ENCODE measurements at places on chromosomes 16 and 17.

DNA sequence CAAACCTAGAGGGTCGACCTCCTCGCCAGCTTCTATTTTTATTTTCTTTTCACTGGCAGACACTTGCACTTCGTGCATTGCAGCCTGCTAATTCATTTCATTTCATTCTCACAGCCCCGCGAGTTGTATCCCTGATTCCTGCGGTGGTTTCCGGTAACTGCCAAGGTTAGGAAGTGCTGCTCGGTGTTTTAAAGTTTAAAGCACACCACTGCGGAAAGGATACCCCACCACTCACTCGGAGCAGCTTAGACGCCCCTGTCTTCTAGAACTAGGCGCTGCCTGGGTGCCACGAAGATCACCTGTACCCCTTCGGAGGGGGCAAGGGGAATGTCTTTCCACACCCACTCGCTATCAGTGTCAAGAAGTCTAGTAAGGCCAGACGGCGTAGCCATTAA lies 509 bp downstream of the CNEP1R1 start:
- DNase-seq, result no peak

DNA sequence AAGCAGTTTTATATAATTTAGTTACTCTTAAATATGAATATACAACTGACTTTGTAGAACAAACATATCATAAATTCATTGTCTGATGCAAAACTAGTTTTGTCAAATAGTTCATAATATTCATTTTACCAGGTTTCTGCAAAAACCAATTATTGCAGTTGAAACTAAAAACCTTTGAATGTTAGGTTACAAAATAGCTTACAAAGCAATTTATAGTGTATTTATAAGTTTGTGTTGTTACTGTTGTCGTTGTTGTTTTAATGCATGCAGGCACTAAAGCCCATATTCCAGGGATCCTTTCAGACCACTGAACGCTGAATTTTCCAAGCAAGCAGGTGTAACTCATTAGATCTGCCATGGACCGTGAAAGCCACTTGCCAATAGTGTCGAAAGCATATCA lies 427.6 kb downstream of the ZFHX3 start:
- DNase-seq, result no peak

DNA sequence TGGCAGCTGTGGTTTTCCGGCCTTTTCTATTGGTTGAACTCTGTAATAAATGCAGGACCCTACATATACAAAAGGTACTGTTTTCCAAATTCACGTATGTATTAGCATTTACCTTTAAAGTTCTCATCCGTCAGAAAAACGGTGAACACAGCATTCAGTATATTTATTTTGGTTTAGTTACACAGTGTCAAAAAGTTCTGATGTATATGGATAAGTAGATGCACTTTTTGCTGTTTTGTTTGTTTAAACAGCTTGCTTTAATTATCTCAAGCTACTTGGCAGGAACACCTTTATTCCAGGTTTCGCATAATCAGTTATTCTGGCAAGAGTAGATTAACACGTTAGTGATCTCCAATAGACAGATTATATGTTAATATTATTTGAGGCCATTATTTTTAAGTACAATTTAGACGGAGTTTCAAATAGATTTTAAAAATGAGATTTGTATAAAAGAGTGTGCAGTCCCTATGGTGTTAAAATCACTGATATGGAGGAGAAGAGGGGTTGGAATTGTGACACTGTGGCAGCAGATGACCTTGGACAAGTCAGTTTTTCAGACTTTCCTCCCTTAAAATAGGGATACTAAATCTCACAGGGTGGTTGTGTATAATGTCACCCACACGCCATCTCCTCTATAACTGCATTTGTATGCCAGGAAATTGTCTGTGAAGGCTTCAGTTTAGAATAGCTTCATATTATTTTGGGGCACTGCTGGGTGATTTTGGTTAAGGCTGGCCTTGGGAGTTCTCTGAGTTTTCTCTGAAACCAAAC lies 2.1 kb downstream of the HERPUD1 start:
- DNase-seq, result no peak

DNA sequence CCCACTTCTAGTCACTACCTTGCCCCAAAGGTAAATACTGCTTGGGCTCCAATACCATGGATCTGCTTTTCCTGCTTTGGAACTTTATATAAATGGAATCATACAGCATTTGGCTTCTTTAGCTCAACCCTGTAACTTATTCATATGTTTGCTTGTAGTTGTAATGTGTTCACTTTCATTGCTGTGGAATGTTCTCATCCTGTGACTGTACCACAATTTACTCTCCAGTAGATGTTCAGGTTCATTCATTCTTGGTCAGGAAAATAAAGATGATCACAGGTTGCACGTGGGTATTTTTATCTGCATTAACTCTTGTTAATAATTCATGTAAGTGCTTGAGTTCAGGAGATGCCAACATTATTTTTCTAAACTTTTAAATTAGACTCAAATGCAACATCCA lies 6.7 kb upstream of the BEAN1 start:
- DNase-seq, result no peak

GRCh38 chr16:80197741-80198201 lies 343.0 kb upstream of the DYNLRB2 start:
- peak; percentile 81 for DNase-seq

DNA sequence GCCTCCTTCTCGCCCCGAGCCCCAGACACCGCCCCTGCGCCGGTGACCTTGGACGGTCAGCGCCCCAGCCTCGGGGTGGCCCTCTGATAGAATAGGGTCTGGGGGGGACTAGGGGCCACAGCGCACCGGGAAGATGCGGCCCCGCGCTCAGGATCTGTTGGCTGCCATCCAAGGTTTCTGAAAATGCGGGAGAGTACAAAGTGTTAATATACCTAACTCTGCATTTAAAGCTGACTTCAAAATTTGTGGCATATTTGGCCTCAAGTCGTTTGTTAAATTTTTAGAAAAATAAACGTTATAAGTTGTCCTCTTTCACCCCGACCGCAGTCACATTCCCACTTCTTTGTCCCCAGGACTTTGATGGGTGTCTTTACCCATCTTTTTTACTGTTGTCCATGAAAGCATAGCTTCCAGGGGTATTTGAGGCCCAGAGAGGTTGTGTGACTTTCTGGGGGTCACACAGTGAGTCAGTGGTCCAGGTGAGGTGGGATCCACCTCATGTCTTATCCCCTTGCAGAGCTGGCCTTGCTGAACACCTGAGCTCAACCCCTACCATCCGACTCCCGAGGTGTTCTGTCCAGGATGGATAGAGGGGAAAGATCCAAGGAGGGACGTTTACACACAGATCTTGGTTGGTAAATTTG lies 796 bp downstream of the NT5M start:
- no peak for DNase-seq

DNA sequence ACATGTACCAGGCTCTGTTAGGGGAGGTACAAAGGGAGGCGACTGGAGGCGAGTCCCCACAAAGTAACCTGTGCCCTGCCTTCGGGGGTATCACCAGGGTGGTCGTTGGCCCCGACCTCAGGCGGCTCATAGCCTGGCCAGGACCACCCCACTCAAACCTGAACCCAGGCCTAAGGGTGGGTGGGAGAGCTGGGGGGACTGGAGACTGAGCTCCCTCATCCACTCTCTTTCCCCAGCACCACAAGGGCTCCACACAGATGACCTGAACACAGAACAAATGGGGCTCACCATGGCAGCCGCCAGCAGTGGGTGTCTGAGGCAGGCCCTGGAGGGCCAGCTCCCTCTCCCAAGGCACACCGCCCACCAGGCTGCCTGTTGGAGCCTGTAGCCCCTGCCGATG lies 120.6 kb upstream of the TNRC6C start:
- no peak for DNase-seq

DNA sequence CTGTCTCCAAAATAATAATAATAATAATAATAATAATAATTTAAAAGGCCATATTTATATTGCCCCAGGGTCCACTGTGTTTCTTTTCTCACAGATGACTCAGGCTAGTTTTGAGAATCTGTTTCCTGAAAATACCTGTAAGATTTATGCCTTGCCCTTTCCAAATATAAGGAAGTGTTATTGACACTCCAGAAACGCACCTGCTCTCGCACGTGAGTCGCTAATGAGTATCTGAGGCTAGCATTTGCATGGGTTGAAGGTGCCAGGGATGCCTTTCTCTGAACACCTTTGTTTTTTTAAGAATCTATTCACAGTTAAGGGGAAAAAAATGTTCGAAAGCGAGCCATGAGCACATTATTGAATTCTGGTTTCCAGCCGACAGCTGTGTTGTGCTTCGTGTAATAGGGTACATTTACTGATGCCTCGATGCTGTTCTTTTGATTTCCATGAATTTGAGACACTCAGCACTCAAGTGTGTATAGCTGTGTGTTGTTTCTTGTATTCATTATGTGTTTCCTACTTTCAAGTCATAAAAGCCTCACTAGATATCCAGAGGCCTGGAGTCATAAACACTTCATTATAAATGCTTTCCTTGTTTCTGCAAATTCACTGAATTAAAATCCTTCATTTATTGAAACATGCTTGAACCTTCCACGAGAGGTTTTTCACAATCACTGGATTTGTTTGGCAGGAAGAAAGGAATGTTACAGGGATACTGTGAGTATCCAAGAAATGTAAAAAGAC lies 45.0 kb upstream of the NOL11 start:
- no peak for DNase-seq

- DNase-seq, result peak; percentile 10
These were observed 26.2 kb downstream of the TEKT5 start for GRCh38 chr16:10668322-10669045.

- no peak for DNase-seq
These were observed 15.3 kb downstream of the LASP1 start for GRCh38 chr17:38885044-38885727.

GRCh38 chr16:87712184-87712762 lies 53.5 kb downstream of the KLHDC4 start:
- DNase-seq, result no peak

GRCh38 chr16:23594186-23594585 lies 1.9 kb downstream of the NDUFAB1 start:
- DNase-seq, result no peak

GRCh38 chr16:65068151-65068740 lies 53.6 kb downstream of the CDH11 start:
- peak; percentile 67 for DNase-seq

GRCh38 chr16:31215287-31216162 lies 1.4 kb downstream of the PYDC1 start:
- peak; percentile 71 for DNase-seq

DNA sequence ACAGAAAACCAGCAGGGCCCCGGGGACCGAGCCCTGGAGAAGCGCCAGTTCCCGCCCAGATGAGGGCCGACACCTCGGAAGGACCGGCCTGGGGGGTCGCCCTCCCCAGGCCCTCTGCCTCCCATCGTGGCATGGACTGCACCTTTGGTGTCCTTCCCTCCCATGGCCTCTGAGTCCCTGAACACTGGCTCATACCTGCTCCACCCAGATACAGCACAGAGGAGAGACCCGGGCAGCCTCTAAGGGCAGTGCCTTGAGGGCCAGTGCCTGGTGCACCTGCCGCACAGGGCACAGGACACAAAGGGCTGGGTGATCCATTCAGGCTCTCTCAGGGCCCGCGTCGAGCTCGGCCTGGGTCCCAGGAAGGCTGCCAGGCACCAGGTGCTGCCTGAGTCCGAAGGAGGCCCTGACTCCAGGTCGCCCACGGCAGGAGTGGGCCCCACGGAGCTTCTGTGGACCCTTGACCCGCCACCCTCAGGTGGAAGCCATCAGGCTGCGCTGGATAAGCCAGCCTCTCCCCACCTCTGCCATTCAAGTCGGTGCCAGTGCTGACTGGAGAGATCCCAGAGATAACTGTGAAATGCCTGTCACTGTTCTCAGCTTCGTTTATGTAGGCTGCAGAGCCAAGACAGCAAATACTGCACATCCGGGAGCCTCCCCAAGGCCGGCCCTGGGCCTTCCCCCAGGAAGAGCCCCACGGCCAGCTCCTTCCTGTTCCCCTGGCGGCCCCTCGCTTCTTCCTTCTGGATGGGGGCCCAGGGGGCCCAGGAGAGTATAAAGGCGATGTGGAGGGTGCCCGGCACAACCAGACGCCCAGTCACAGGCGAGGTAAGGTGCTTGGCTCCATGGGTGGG lies at the start of gene ZG16B:
Gene ZG16B, plus strand, starts transcription at position 803 of the 854 bp plus-strand sequence. CDS start 139 bp downstream, outside the sequence.
- DNase-seq, result no peak

- no peak for DNase-seq
These were observed 618 bp downstream of the RUSF1 start for GRCh38 chr16:31507617-31507928.

DNA sequence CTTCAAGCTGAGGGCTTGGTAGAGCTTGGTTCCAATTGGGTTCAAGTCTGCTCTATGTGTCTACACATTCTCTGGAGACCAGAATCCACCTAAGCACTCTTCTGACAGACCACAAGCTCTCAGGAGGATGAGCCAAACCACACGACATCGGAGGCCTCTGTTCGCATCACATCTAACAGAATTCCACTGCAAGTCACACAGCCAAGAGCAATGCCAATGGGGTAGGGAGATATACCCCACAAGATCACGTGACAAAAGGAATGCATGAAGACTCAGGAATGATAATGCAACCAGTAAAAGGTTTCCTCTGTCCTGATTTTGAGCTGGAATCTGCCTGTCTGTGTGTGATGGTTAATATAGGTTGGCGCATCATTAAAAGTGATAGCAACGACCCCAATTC lies 46.6 kb upstream of the RPL38 start:
- no peak for DNase-seq

DNA sequence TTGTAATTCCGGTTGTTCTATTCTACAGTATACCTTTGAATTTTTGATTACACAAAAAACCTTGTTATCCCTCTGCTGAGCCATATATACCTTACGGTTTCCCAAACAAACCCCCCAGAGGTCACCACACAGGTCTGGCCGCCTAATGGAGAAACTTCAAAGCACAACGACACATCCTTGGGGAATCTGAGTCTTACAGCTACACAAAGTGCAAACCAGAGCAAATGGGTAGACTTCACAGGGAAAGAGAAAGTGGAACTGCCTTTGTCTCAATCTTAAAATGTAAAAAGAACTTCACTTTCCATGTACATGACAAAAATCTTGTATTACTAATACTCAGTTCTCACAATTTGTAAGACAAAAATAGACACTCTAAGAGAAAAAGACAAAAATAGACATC lies 2.7 kb downstream of the FBXO31 start:
- DNase-seq, result peak; percentile 53

GRCh38 chr16:58399718-58400633 lies 7.7 kb downstream of the GINS3 start:
- DNase-seq, result no peak

DNA sequence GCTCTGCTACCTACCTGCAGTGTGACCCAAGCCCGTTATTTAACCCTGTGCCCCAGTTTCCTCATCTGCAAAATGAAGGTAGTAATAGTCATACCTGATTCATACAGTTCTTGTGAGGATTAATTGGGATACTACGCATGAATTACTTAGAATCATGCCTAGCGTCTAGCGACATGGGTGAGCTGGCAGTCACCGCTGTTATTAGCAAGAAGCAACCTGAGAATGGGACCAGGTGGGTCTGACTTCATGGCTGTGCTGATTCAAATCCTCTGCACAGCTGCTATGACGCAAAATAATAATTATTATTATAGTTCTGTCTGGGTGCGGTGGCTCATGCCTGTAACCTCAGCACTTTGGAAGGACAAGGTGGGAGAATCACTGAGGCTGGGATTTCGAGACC lies 7.9 kb downstream of the SOCS1 start:
- DNase-seq, result no peak

Data from fibroblast of lung (primary cell).